ENCODE measurements at places on chromosomes 1 and 21.

DNA sequence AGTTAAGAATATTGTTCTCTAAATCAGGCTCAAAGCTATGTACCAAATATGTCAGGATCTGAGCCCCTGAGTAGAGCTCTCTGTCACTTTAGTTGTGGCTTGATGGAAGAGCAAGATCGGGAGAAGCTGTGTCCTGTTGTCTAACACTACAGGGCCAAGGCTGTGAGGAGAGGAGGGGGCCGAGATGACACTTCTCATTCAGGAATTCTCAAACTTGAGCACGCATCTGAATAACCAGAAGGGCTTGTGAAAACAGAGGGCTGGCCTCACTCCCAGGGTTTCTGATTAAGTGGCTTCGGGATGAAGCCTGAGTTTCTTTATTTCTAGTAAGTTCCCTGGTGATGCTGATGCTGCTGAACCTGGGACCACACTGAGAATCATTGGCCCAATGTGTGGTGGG is 209.2 kb upstream of the DAB1 start:
- DNase-seq: no peak

- no peak for DNase-seq
Observed at GRCh38 chr1:1491601-1492000, 20.0 kb downstream of the ATAD3B start.

DNA sequence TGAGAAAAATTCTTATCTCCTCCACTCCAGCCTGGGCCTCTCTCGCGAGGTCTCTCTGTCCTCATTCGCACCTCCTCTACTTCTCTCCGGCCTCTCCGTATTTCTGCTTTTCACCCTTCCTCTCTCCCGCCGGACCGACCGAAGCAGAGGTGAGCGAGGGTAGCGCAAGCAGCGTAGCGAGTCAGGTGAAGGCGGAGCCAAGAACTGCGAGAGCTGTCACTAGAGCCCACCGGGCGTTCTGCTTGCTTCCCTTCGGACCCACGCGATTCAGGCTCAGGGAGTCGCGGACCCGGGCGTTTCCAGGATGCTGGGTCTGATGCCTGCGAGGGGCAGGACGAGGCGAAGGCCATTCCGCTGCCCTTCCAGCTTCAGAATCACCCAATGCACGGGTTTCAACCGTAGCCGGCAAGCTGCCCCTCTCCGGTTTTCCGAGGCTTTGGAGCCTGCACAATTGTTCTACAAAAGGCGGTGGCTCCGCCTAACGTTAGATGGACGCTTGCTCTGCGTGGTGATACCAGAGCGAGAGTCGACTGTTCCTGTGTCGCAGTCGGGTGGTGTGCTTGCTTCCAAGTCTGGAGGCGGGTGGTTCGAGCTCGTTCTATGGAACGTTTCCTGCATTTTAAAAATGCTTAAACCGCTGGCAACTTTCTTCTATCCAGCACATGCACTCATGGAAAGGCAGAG is 310.2 kb downstream of the FAM72C start:
- DNase-seq: peak; percentile 14

- no peak for DNase-seq
Observed at GRCh38 chr1:240732390-240732789, 120.4 kb upstream of the GREM2 start.

GRCh38 chr21:45211661-45212060 is 76.0 kb downstream of the POFUT2 start:
- DNase-seq: no peak

GRCh38 chr1:13478692-13479091 is 35.1 kb downstream of the LRRC38 start:
- no peak for DNase-seq

- peak; percentile 97 for DNase-seq
Observed at GRCh38 chr1:85611856-85612255, 31.3 kb downstream of the CCN1 start.

GRCh38 chr21:46424621-46425020 is 34.1 kb upstream of the DIP2A start:
- DNase-seq: no peak

DNA sequence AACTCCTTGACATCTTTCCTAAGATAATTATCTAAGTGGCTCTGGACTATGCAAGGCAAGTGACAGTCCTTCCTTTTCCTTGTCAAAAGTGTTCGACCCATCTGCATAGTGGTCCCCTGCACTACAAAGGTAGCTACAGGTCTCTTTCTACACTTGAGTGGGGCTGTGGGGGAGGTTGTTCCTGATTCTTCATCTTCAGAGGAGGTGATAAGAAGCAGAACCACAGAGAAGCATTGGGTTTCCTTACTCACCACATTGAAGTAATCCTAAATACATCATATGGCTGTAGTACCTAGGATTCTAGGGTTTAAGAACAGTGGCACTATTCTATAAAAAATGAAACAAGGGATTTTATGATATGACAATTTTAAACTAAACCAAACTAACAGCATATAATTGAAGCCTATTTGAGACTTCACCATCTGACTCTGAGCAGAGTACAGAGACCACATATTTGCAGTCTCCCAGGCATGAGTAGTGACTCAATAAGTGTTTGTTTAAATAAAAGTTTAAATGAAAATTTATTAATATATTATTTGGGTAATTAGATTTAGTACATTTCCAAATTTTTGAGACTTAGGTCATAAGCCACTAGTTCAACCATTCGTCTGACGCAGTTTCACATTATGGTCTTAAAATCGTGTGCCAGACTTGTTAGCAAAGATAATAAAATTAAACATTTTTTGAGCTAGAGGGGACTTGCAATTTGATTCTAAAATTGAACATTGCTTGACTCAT is 54.9 kb upstream of the NEK7 start:
- DNase-seq: no peak

DNA sequence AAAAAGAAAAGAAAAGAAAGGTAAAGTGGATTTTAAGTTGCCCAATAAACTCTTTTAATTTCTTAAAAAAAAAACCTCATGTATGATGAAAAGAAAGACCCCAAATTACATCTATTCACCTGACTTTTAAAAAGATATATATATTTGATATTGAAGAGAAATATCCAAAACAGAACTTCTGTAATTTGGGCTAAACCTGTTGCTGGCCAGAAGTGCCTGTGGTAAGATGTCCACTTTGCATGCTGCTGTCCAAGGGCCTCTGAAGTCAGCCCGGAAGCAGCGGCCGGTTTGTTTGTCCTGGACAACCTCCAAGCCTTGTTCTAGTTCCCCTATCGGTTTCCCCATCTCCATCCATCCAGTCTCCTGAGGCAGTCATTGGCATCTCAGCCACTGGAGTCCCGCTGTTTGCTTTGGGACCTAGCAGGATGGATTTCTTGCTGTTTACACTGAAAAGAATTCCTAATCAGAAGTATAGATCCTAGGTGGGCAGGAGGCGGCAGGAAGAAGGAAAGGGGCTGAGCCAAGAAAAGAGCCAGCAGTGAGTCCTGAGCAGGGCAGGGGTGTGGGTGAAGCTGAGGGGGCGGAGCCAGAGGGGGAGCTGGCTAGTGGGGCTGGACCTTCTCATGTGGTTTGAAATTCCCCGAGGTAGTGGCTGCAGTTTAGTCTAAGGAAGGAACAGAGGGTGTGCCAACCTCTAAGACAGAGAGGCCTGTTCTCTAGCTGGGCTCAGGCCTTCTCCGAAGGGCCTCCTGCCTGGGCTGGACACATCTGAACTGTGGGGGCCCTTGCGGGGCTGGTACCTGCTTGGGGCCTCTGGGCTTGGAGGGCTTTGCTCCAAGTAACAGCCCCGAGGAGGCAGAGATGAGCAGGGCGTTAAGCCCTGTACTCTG is 3.3 kb downstream of the NCMAP start:
- DNase-seq: peak; percentile 54

- DNase-seq: no peak
Observed at GRCh38 chr1:94974241-94974640, 47.3 kb upstream of the CNN3 start.

- DNase-seq: no peak
Observed at GRCh38 chr1:228366866-228367741, 39.5 kb downstream of the TRIM11 start.

DNA sequence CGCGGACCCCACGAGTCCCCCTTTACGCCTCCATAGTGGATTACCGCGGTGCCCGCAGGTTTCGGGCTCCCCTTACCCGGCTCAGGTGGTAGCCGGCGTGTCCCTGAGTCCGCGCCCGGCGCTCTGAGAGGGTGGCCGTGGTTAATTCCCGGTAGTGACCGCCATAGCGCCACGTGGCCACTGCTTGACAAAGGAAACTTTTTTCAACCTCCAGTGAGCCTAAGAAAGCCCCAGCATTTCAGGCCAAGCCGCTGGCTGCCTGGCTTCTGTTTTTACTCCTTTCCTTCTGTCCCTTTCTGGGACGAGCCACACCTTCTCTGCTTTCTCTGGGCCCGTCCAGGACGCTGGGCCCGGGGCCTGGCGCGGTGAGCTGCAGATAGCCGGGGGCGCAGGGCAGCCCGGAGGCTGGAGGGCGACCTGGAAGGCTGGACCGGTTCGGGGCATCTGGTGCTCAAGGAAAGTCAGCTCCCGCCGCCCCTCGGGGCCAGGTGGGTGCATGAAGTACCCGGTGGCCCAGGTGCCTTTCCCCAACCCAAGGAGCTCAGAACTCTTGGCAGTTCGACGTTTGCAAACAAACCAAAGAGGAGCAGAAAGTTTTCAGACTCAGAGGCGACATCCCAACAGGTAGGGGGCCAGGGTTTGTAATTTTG is 540 bp upstream of the C1orf198 start:
- DNase-seq: peak; percentile 52
